ENCODE measurements at places on chromosomes 3 and 15.

GRCh38 chr15:23787346-23788105, 100.4 kb upstream of the NDN start:
- DNase-seq: no peak

GRCh38 chr3:166752214-166752613, 627.9 kb downstream of the ZBBX start:
- no peak for DNase-seq

DNA sequence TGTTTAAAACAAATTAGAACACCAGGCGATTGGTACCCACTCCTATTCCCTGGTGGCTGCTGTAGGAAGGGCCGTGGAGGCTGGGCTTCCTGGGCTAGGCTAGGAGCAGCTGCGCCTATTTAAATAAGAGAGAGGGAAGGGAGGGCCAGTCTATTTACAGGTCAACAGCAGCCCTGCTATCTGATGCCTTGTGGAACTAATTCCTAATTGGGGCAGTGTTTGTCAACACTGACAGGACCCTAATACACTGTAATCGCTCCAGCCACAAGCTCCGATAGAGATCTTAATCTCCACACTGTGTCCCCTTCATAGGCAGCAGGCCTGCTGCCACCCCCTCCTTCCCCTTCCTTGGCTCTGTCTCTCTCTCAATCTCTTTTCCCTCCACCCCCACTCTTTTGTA, 116.9 kb upstream of the SOX14 start:
- DNase-seq: no peak

- no peak for DNase-seq
Observed at GRCh38 chr3:25555695-25556437, 108.8 kb downstream of the TOP2B start.

GRCh38 chr3:168040607-168041208, 55.0 kb downstream of the GOLIM4 start:
- DNase-seq: peak; percentile 55

GRCh38 chr3:15110206-15110605, 11.3 kb upstream of the RBSN start:
- DNase-seq: no peak

- no peak for DNase-seq
Observed at GRCh38 chr3:129104498-129105079, 17.0 kb downstream of the RAB43 start.

DNA sequence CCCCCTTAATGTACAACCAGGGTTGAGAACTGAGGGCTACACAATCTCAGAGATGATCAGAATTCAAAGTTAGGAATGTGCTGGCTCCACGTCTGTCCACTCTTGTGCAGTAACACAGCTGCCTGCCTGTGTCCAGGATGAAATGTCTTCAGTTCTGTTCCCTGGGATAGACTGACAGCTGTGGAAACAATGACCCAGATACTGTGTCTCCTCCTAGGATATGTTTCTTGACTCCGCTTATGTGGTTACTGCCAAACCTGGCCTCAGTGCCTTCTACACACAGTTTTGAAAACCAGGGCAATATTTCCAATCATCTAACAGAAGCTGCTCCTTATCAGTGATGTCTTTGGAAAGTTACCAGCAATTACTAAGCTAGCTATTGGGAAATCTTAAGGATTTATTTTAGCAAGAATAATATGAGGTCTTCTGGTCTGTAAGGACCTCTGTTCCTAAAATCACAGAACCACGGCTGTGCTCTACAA, 67.6 kb downstream of the NOX5 start:
- DNase-seq: no peak

DNA sequence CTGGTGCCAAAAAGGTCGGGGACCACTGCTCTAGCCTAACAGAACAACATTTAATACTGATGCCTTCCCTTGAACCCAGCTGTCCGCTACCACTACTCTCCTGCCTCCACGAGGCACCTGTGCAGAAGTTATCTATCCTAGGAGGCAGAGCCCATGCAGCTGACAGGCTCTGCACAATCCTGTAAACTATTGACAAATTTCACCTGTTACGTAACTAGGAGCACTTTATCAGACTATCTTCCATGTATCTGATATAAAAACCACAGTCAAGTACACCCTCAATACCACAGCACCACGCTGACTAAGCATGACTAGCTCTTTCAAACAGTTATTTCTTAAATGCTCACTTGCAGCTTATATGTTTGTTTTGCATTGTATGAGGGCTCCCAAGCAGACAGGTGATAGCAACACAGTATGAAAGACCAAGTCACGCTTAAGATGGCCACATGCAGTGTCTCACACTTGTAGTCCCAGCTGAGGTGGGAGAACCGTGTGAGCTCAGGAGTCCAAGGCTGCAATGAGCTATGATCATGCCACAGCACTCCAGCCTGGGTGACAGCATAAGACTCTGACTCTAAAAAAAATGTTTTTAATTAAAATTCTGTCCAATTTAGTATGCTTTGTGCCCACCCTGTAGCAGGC, 4.5 kb upstream of the IL17RC start:
- DNase-seq: peak; percentile 93
